ENCODE measurements at places on chromosomes 12 and 14. TPM values are rescaled to one million over a fixed set of nuclear protein-coding genes. Genes with fewer than 3 reads are reported as not detected.
A peak's percentile ranks its signal among the peaks of the same experiment; 100 is the strongest.

- DNase-seq: no peak
Measured at GRCh38 chr12:54749191-54749818, 101.1 kb upstream of the DCD start.

GRCh38 chr12:120798696-120799095 is 73.1 kb downstream of the ACADS start:
- no peak for DNase-seq

DNA sequence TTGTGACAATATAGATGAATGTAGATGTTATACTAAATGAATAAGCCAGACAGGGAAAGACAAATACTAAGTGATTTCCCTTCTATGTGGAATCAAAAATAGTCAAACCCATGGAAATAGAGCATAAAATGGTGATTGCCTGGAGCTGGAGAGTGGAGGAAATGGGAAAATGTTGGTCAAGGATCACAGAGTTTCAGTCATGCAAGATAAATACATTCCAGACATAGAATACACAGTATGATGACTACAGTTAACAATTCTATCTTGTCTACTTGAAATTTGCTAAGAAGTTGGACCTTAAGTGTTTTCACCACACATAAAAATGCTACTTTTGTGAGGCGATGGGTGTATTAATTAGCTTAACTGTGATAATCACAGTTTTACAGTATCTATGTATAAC is 1182.7 kb downstream of the AACS start:
- no peak for DNase-seq

- DNase-seq: no peak
Measured at GRCh38 chr14:31346097-31346496, 74.3 kb downstream of the HEATR5A start.

Gene ASIC1
- total RNA-seq: 4.5 TPM

Gene NFE2
- 3.0 TPM for total RNA-seq

- no peak for DNase-seq
Measured at GRCh38 chr12:106840243-106840642, 65.8 kb downstream of the RIC8B start.

- no peak for DNase-seq
Measured at GRCh38 chr12:93916402-93916801, 232.0 kb upstream of the PLXNC1 start.

Gene RAD51AP1
- total RNA-seq: 39.4 TPM

DNA sequence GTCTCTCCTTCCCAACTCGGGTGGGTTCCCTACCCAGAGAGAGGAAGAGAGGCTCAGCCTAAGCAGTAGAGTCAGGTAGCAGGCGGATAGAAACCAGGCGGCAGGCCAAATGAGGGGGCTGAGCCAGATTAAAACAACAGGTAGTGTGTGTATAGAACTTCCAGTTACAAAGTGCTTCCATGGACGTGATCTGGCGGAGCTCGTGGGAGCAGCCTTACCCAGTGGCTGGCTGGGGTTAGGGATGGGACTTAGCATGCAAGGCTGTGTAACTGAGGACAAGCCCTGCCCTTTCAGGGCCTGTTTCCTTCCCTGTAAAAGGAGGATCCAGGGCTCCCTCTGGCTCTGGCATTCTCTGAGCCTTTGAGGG is 8.3 kb downstream of the KRT80 start:
- no peak for DNase-seq

Gene SERPINA10
- total RNA-seq: not detected

DNA sequence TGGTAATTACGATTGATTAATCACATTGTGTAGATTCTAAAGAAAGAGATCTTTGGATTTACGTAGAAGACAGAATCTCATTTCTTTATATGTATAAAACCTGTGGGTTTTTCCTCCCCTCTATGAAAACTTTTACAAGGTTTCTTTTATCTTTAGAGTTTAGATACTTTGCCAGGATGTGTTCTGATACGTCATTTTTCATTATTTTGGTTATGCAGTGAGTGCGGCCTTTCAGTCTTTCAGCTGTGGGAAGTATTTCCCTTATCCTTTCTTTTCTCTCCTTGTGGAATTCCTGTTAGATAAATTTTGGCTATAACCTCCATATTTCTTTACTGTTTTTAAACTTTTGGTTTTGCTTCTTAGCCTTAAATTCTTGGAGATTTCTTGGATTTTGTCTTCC is 92.7 kb downstream of the TTLL5 start:
- no peak for DNase-seq

DNA sequence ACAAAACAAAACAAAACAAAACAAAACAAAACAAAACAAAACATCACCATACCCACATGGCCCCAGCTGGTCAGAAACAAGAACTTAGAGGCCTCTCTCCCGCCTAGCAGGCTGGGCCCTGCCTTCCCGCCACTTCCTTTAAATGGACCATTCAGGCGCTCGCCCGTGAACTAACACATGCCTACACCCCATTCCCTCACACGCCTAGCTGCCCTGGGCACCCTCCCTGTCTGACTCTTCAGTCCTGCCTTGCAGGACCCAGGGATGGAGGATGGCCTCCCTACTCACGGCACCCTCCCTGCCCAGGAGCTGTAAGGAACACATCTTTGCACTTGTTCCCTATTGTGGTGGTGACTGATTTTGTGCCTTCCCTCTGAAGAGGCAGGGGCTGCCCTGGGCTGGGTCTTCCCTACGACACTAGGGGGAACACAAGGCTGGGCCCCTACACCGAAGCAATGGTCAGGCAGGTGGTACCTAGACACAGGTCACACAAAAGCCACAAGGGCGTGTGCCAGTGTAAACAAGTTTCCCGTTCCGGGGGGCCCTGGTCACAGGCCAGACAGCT is 21.5 kb downstream of the P2RX2 start:
- DNase-seq: no peak

GRCh38 chr12:130131801-130132200 is 30.5 kb upstream of the FZD10 start:
- no peak for DNase-seq

DNA sequence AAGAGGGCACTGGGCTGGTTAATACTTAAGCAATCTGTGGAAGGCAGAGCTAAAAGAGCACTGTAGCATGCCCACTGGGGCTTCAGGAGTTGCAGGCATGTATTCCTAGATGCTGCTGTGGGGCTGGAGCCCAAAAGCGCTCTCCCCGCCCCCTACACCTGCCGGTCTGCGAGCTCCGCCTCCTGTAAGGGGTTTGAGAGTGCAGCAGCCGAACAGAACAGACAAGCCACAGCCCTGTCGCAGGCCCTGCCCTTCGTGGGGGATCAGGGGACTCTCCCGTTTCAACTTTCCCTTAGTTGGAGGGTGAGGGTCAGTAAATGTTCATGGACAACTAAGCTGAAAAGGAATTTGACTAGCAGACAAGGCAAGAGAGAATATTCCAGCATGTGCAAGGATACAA is 17.6 kb downstream of the SLC38A6 start:
- DNase-seq: peak; percentile 16

GRCh38 chr12:27185234-27186021 is 58.7 kb upstream of the STK38L start:
- no peak for DNase-seq

GRCh38 chr14:78143489-78144145 is 26.6 kb upstream of the NRXN3 start:
- DNase-seq: no peak

Gene FOXA1
- total RNA-seq: 0.34 TPM

Gene ARF3
- 238 TPM for total RNA-seq

GRCh38 chr14:25080682-25081081 is 30.7 kb upstream of the STXBP6 start:
- DNase-seq: no peak

- peak; percentile 42 for DNase-seq
Measured at GRCh38 chr14:50003213-50004021, 110.5 kb downstream of the ARF6 start.

Gene HOXC6
- not detected for total RNA-seq

- peak; percentile 92 for DNase-seq
Measured at GRCh38 chr14:21024585-21025370, at the start of gene NDRG2. Gene NDRG2 (minus strand): TSS chr14:21025061. CDS start chr14:21023315, 1,746 bp downstream.

DNA sequence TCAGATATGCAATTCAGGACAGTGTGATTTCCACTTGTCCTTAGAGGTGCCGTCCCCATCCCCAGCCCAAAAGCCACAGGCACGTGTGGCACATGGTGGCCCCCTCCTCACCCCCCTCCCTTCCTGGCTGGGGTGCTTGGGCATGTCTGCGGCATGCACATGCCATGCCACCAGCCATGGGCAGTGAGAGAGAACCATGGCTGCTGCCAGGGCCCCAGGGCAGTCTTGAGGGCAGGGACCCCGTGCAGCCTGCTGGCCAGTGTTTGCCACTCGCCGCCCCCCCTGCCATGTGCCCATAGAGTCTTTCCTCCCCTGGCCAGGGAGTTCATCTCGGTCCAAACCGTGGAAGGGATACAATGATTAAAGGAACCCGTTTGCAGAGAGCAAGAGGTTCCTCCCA is 41.5 kb downstream of the TNFAIP2 start:
- DNase-seq: no peak

GRCh38 chr12:45148619-45149018 is 67.3 kb upstream of the ANO6 start:
- no peak for DNase-seq

DNA sequence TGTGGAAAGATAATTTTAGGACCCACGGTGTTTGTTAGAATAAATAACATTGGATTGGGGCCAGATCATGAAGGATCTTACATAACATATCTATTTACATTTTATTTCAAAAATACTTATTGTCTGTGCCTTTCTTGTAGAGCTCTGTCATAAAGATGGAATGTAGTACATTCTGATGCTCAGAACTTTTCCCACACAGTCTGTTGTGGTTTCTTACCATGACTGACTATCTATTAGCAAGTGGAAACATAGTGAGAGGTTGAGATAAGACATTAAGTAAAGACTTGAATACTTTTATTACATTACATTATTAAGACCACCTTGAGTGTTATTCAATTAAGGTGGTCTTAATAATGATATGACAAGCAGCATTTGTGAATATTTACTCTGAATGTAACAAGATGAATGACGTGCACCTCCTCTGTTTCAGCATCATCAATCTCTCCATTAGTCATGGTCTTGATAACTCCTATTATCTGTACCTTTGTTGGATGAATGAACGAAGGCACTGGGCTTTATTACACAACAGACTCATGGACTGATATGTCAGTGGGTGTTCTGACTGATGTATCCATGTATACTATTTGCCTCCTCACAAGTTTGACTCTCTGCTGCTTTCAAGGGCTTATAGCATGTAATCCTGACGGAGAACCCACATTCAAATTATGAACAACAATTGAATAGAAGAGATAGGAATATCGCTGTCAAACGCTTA is 883.0 kb upstream of the FLRT2 start:
- no peak for DNase-seq

DNA sequence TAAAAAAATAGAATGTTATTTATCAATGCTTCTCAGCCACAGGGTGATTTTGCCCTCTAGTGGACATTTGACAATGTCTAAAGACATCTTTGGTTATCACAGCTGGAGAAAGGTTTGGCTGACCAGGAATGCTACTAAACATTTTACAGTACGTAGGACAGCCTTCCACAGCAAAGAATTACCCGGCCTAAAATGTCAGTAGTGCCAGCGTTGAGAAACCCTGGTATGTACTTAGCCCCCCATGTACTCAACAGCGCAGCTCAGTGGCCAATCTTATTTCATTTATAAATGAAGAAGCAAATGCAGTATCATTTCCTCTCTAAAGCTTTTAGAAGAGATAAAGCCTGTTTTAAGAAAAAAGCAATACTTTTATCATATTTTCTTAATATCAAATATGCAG is 5.8 kb downstream of the MARK3 start:
- no peak for DNase-seq

DNA sequence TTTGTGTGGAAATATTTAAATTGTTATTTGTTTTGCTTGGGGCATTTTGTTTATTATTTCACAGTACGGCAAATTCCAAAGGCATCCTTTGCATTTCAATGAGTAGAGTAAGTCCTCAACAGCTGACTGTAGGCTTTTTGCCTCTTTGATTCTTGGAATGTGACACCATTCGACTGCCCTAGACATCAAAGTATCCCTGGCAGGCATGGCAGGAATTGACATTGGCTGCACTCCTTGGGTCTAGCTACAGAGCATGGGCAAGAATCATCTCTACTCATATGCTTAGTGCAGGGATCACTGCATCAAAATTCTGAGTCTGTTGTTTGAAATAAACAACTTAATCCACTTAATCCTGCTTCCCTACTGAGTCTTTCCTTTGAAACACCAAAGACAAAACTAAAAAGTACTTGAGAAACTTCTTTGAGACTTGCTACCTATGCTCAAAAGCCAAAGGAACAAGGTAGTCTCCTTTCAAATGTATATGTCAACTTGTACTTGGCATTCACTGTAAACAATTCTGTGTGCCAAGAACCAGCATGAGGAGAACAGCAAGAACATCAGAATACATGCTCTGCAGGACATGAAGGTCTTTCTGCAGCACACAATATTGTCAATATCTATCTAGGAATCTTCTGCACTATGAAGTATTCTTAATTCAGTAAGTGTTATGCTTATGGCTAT is 1569.0 kb upstream of the FLRT2 start:
- peak; percentile 18 for DNase-seq

Measured in WTC11 (cell line).